ENCODE measurements at places on chromosomes 6 and 20. TPM values are rescaled to one million over a fixed set of nuclear protein-coding genes. Genes with fewer than 3 reads are reported as not detected.

The IRAK1BP1 gene
- 1.9 TPM for total RNA-seq

The OR12D3 gene
- not detected for total RNA-seq

The RNF217 gene
- total RNA-seq = 1.1 TPM

The BACH2 gene
- total RNA-seq = 30.3 TPM

The OR10C1 gene
- total RNA-seq = not detected

The C6orf52 gene
- total RNA-seq = 0.88 TPM

The LINC00237 gene
- not detected for total RNA-seq

The BPIFB6 gene
- not detected for total RNA-seq

The CTCFL gene
- not detected for total RNA-seq

GRCh38 chr6:89566930-89567629 is 71.5 kb downstream of the LYRM2 start:
- no peaks in the 10 kb centered on the region for H3K4me1 ChIP-seq
- no peak overlapping the region for H3K27ac ChIP-seq
- no peak overlapping the region for H3K4me3 ChIP-seq
- no peaks in the 10 kb centered on the region for H3K36me3 ChIP-seq

GRCh38 chr6:44223319-44224028 is at the start of gene SLC29A1:
Gene SLC29A1, plus strand, starts transcription at chr6:44223595. Its CDS starts 3,719 bp downstream, at chr6:44227314.
- H3K27ac ChIP-seq = peak within 1 kb of the TSS; percentile 4
- peak; percentile 83 for DNase-seq
- no peaks in the 10 kb centered on the region for H3K36me3 ChIP-seq
- H3K27me3 ChIP-seq = peaks cover 4% of the 10 kb centered on the region
- peak within 1 kb of the TSS; percentile 74 for H3K4me3 ChIP-seq
- H3K4me1 ChIP-seq = peaks cover 43% of the 10 kb centered on the region

GRCh38 chr6:134678436-134678889 is 271.4 kb downstream of the ALDH8A1 start:
- no peak overlapping the region for H3K4me3 ChIP-seq
- no peak for DNase-seq
- H3K27ac ChIP-seq = no peak overlapping the region
- H3K27me3 ChIP-seq = no peaks in the 10 kb centered on the region
- peaks cover 3% of the 10 kb centered on the region for H3K4me1 ChIP-seq

GRCh38 chr20:37726971-37727956 is 33.4 kb downstream of the CTNNBL1 start:
- H3K4me1 ChIP-seq = peaks cover 1% of the 10 kb centered on the region
- no peak for DNase-seq
- H3K4me3 ChIP-seq = no peak overlapping the region
- no peaks in the 10 kb centered on the region for H3K27me3 ChIP-seq
- H3K36me3 ChIP-seq = peaks cover 9% of the 10 kb centered on the region

DNA sequence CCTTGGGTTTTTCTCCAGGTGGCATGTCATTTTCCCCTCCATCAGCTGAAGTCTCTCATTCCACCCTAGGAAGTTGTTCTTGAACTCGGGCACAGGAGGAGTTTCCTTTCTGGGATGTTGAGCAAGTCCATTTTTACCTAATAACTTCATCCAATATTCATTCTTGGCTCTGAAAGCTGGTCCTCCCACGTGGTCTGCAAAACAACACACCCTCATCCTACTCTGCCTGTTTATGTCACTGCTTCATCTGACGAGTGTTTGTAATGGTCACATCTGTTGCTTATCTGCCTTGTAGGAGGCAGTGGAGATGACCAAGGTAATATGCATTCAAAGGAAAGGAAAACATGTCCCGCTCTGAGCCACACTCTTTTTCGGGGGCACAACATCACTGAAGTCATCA is 41.7 kb upstream of the AIG1 start:
- H3K36me3 ChIP-seq = no peaks in the 10 kb centered on the region
- no peak overlapping the region for H3K4me3 ChIP-seq
- peaks cover 4% of the 10 kb centered on the region for H3K27me3 ChIP-seq
- no peaks in the 10 kb centered on the region for H3K4me1 ChIP-seq
- no peak for DNase-seq

- no peaks in the 10 kb centered on the region for H3K36me3 ChIP-seq
- peaks cover 18% of the 10 kb centered on the region for H3K27me3 ChIP-seq
- H3K4me3 ChIP-seq = no peak overlapping the region
- H3K4me1 ChIP-seq = peaks cover 6% of the 10 kb centered on the region
Observed at GRCh38 chr20:64105846-64106434, 1.4 kb downstream of the NPBWR2 start.

- no peaks in the 10 kb centered on the region for H3K27me3 ChIP-seq
- H3K4me3 ChIP-seq = no peak overlapping the region
- H3K36me3 ChIP-seq = no peaks in the 10 kb centered on the region
- H3K4me1 ChIP-seq = peaks cover 7% of the 10 kb centered on the region
- DNase-seq = no peak
Observed at GRCh38 chr6:134458857-134459657, 141.1 kb upstream of the SGK1 start.

DNA sequence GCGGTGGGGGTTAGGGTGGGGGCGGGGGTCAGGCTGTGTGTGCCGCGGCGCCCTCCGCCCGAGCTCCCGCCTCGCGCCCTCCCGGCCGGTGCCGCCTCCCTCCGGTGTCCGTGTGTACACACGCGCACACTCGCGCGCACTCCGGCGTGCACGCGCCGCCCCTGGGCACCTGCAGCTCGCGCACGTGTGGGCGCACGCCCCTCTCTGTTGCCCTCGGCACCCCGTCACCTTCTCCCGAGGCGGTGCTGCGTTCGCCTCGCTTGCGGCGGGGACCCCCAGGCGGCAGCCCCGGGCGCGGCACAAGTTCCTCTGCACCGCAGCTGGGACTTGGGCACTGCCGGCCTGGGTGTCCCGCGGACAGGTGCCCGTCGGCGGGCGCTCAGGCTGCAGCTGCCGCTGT is 525 bp downstream of the MACROD2 start:
- peaks cover 6% of the 10 kb centered on the region for H3K27me3 ChIP-seq
- H3K4me1 ChIP-seq = peaks cover 2% of the 10 kb centered on the region
- no peaks in the 10 kb centered on the region for H3K36me3 ChIP-seq
- H3K4me3 ChIP-seq = no peak overlapping the region
- no peak for DNase-seq

DNA sequence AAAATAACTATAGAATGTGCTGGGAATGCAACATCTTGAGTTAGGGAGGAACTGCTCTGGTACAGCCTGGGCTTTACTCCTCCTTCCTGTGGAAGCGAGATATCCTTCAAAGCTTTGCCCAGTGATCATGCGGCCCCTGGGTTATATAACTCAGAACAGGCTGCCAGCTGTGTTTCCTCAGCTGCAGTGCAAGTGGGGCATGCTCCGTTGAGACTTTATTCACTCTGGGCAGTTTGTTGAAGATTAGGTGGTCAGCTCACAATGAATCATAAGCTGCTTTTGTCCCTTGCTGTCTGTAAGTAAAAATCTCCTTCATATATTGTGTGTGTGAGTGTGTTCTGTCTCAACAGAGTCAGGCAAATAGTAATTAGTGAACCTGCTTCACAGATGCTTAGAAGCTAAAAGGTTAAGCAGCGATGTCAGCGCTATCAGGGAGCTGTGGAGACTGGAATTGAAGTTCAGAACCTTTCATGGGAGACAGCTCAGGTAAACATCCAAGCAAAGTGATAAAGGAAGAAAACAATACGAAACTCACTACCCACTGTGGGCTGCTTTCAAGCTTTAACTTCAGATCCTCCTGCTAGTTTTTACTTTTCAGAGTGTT is 688.4 kb downstream of the HTR1B start:
- no peak overlapping the region for H3K27ac ChIP-seq
- H3K27me3 ChIP-seq = no peaks in the 10 kb centered on the region
- H3K4me1 ChIP-seq = no peaks in the 10 kb centered on the region
- no peaks in the 10 kb centered on the region for H3K36me3 ChIP-seq
- H3K4me3 ChIP-seq = no peak overlapping the region
- DNase-seq = no peak

DNA sequence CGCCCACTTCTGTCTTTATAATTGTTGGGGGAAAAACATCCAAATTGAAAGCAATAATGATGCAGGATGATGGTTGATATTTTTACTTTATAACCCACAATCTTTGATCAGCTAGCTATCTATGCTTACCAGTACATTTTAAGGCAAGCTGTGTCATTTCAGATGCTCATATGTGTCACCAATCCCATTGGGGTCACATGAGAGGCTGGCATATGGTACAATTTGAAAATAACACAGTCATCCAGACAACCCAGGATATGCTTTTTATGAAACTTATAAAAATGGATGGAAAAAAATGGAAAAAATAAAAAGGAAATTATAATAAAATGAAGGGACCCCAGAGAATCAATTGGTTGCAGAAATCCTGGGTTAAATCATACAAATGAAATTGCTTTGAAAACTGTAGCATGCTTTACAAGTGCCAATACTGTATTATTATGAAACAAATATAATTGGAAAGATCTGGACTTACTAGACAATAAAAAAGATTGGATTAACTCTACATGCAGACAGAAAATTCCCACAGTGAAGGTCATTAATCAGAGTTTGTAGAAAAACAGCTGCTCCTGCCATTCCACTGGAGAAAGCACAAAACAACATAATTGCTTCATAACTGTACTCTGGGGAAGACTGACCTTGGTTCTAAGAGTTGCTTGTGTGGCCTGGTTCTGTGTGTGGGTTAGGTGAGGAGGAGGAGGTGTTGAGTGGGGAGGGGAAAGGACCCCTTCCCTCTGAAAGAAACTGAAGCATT is 13.3 kb upstream of the PRIM2 start:
- no peaks in the 10 kb centered on the region for H3K36me3 ChIP-seq
- H3K27ac ChIP-seq = no peak overlapping the region
- H3K4me1 ChIP-seq = no peaks in the 10 kb centered on the region
- H3K4me3 ChIP-seq = no peak overlapping the region

DNA sequence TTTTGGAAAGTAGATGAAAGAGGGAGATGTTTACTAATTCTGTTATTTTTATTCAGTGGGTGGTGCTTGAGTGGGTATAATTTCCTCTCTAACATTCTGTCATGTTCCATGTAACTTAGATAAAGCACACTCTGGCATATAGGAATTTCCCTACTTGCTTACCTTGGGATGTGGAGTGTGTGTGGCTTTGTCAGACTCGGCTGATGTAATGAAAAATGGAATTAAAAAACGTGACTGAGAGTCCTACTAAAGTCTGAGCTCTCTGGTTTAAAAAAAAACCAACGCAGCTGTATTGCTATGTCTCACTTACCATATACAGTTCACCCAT is 98.3 kb downstream of the JARID2 start:
- H3K4me3 ChIP-seq = no peak overlapping the region
- peaks cover 9% of the 10 kb centered on the region for H3K36me3 ChIP-seq
- H3K4me1 ChIP-seq = peaks cover 60% of the 10 kb centered on the region
- H3K27ac ChIP-seq = no peak overlapping the region

DNA sequence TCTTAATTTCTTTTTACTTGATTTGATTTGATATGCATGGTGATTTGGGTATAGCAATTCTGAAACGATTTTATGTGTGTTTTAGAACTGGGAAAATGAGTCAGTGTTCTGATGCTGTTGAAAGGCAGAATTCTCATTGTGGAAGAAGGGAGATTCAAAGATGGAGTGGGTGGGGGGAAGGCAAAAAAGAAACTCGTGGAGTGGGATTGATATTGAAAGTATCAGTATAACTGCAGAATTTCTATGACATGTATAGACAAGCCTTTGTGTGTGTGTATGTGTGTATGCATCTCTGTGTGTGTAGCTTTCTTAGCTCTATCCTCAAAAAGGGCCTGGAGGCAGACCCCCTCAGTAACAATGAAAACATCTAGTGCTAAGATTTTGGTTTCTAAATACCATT is 184.3 kb upstream of the OLIG3 start:
- DNase-seq = no peak
- H3K27ac ChIP-seq = peak overlapping the region; percentile 78
- no peaks in the 10 kb centered on the region for H3K27me3 ChIP-seq

DNA sequence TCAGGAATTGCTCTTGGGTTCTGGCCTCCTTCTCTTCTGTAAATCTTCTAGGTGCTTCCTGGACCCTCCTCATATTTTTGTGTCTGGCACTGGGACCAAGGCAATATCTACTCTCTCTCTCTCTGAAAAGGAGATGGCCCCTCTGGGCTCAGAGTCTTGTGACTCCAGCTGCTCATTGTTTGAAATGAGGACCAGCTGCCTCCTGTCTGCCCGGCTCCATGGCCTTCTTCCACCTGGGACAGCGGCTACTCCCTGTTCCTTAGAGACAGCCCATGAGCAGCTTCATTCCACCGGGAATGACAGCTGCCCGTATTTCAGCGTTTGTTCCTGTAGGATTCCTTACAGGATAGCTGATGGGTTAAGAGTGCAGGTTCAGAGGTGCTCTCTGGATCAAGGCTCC is 2.9 kb downstream of the TGM3 start:
- H3K27me3 ChIP-seq = peaks cover 5% of the 10 kb centered on the region
- H3K4me3 ChIP-seq = no peak overlapping the region
- H3K4me1 ChIP-seq = peaks cover 2% of the 10 kb centered on the region
- H3K27ac ChIP-seq = no peak overlapping the region
- no peaks in the 10 kb centered on the region for H3K36me3 ChIP-seq
- no peak for DNase-seq

GRCh38 chr6:130364224-130364780 is 1.5 kb upstream of the TMEM200A start:
- peaks cover 24% of the 10 kb centered on the region for H3K27me3 ChIP-seq
- no peak for DNase-seq
- peak overlapping the region; percentile 29 for H3K4me3 ChIP-seq
- H3K4me1 ChIP-seq = peaks cover 21% of the 10 kb centered on the region

DNA sequence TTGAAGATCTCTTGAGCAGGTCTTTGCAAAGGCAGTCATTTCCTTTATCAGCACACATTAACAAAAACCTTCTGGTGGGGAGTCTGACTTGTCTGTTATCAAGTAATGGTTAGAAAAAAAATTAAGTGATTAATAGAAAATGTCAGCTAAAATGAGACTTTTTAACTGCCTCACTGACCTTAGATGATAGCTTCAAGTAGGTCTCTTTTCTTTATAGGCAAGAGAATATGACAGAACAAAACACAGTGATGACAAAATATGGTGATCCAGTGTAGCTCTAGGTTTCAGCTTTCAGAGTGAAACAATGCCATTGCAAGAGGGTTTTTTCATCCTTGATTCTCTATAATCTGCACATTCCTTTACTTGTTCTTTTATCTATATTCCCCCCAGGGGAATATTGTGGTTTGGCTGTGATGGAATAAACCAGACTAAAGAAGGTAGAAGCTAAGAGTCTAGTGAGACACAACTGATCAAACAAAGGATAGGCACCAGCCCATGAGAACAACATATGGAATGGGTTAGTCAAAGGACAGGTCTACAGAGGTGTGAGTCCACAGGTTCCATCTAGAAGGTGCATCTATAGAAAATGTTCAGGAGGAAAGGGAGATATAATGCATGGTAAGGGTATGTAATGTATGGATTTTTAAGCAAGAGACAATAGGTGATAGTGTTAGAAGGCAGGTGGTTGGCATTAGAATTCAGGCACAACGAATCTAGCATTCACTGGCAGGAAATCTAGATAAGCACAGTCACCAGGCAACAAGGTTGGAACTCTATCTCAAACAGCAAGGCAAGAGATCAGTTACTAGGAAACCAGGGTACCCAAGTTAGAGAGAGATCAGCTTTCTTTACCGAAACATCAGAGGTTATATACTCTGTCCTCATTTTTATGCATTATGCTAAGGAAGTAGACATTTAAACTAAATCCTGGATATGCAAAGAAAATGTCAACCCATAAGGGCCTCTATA is 228.9 kb upstream of the SMLR1 start:
- H3K4me1 ChIP-seq = peaks cover 17% of the 10 kb centered on the region
- peaks cover 5% of the 10 kb centered on the region for H3K36me3 ChIP-seq
- no peak overlapping the region for H3K4me3 ChIP-seq
- DNase-seq = no peak
- H3K27me3 ChIP-seq = no peaks in the 10 kb centered on the region

- DNase-seq = no peak
- H3K27ac ChIP-seq = no peak overlapping the region
- no peak overlapping the region for H3K4me3 ChIP-seq
- H3K27me3 ChIP-seq = no peaks in the 10 kb centered on the region
- no peaks in the 10 kb centered on the region for H3K4me1 ChIP-seq
Observed at GRCh38 chr20:10857352-10858070, 183.7 kb upstream of the JAG1 start.

Data from activated CD4-positive, alpha-beta memory T cell treated with anti-CD3 and anti-CD28 coated beads, Interleukin-2, amount 10 ng/mL, durations not matched to agents 7 days and 5 days (primary cell).